Mesenteric fat pad (tissue), 1 donor: ENCODE measurements at places on chromosomes 11 and 22. TPM values are rescaled to one million over a fixed set of nuclear protein-coding genes. Genes with fewer than 3 reads are reported as not detected.

Gene SMTNL1
- total RNA-seq: not detected

Gene NADSYN1
- total RNA-seq: 48.0 TPM

Gene MIAT
- 2.5 TPM for total RNA-seq

Gene RBMXL2
- not detected for total RNA-seq

- DNase-seq: no peak
Measured at GRCh38 chr11:112794331-112794846, 166.8 kb upstream of the NCAM1 start.

GRCh38 chr11:123328281-123328867 is 101.7 kb upstream of the GRAMD1B start:
- DNase-seq: no peak

DNA sequence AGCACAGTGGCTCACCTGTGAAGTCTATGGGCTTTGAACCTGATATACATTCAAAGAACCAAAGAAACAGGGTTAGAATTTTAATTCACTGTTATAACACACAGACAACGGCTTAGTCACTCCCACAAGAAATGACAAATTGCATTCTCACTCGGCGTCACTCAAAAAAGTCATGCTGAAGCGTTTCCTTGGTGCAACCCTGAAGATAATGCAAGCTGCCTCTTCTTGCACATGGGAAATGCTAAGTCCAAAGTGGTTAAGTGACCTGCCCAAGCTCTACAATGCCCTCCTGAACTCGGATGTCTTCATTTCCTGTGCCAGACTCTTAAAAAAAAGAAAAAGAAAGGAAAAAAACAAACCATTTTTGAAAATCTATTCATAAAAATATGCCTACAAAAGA is 10.0 kb downstream of the LGR4 start:
- no peak for DNase-seq

- DNase-seq: no peak
Measured at GRCh38 chr22:24117942-24118341, 63.3 kb upstream of the SUSD2 start.
